NCI-H146 (cell line): ENCODE measurements at places on chromosomes 11 and 22.

DNA sequence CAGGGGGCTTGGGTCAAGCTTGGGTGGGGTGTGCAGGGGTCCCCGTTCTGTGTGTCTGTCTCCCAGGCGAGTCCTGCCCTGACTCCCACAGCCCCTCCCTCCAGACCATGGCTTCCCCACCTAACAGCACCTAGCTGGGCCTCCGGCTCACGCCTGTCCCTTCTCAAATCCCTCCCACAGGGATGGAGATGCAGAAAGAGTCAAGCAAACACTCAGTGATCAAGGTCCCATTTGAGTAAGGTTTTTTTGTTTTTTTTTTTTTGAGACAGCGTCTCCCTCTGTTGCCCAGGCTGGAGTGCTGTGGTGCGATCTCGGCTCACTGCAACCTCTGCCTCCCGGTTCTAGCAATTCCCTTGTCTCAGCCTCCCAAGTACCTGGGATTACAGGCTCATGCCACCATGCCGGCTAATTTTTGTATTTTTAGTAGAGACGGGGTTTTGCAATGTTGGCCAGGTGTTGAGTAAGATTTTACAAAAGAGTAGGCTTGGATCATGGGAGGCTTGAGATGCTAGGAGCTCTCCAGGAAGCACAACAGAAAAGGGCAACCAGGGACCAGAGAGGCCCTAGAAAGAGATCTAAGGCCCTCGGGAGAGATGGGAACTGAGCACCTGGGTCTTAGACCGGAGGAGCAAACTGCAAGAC is 5.7 kb downstream of the APOBEC3D start:
- no peak for DNase-seq

- DNase-seq = no peak
Measured at GRCh38 chr22:41668971-41669911, 19.4 kb downstream of the SNU13 start.

- DNase-seq = no peak
Measured at GRCh38 chr11:96075532-96075959, 151.6 kb upstream of the MTMR2 start.

- no peak for DNase-seq
Measured at GRCh38 chr11:58762284-58763119, 30.8 kb upstream of the GLYAT start.
